Small intestine (tissue), 16 donors: ENCODE measurements at places on chromosomes 5 and 9. TPM values are rescaled to one million over a fixed set of nuclear protein-coding genes. Genes with fewer than 3 reads are reported as not detected.

TSSK1B gene
- 0.01 TPM for polyA plus RNA-seq

EIF4EBP3 gene
- 38.7 TPM for polyA plus RNA-seq

CDKN2A gene
- 0.30 TPM for polyA plus RNA-seq

ITK gene
- polyA plus RNA-seq: 0.67 TPM

OR13C8 gene
- not detected for polyA plus RNA-seq

PRDM9 gene
- not detected for polyA plus RNA-seq

MYO10 gene
- polyA plus RNA-seq: 10.3 TPM

DNA sequence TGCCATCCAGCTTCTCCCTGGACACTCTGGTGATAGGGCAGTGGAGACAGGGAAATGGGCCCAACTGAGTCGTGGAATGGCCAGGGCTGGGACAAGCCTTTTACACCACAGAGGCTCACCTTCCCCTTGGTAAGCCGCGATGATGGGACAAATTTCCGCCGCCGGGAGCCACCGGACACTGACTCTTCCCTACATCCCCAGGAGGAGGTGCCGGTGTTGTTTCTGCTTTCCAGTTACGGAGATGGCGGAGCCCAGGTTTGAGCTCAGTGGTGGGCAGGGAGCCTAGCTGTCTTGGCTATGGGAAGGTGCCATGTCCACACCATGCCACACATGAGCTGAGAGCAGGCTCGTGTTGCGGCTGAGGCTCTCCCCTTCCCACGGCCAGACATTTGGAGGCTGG is 19.9 kb upstream of the WNK2 start:
- no peak for DNase-seq

DNA sequence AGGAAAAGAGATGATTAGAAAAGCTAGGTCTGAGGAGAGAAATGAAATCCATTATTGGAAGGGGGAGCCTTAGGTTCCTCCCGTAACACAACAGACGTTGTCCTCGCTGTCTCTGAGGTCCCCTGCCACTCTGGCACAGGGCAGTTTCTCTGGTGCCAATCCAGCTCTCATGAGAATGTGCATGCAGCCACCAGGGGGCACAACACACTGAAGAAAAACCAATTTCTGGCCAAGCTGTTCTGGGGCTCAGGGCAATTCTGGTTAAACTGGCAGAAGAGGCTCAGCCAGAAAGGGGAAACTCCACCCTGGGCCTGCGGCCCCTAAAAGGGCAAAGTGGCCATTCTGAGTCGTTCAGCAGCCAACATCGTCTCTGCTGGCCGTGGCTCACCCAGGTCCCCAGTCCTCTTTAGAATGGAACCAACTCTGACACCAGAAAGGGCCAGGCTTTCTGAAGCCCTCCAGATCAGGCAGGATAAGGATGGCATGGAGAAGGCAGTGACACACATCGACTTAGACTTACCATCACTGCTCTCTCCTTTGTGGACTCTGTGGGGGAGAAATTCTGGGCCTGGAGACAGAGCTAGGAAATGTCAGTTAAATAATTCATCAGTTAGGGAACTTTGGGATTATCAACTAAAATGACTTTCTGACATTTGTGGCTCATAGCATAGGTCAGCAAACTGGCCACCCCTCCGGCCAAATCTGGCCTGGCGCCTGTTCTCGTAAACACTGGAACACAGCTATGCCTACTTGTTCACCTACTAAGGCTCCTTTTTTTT is 58.5 kb upstream of the GOLPH3 start:
- DNase-seq: peak; percentile 73

DNA sequence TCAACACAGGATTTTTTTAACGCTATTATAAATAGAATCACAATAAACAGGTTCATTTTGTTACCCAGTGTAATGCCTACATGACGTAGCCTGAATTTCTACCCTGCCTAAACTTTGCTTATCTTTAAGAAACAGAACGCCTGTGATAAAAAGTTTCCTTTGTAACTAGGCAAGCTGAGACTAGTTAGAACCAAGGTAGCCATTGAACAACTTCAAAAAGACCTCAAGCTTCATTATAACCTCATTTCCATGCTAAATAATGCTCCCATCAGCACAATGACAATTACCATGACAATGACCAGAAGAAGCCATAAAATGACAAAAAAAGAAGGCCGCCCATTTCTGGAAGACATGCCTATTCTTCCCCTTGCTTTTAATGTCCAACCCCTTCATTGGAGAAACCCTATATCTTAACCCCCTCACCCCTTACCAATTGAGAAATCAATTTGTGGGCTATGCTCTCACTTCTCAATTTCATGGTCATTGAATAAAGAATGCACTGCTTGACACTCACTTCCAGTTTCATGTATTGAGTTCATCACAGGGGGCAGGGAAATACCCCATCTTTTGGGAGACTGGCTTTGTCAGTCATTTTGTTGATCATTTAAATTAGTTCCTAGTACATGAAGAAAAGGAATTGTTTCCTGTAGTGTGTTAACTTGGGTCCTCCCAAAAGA is 276.8 kb downstream of the MCTP1 start:
- DNase-seq: no peak

DNA sequence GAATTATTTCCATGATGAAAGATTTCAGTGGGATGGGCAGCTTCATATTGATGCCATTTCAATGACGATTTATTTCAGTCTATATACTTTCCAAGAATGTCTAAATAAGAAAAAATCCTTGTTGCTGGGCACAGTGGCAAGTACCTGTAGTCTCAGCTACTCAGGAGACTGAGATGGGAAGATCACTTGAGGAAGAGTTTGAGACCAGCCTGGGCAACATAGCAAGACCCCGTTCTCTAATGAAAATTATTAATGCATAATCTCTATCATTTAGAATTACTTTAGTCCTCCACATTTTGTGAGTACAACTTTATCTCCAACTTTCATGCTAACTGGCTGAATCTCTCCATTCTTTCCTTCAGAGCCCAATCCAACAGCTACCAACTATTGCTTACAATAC is 52.5 kb downstream of the PTBP3 start:
- no peak for DNase-seq

DNA sequence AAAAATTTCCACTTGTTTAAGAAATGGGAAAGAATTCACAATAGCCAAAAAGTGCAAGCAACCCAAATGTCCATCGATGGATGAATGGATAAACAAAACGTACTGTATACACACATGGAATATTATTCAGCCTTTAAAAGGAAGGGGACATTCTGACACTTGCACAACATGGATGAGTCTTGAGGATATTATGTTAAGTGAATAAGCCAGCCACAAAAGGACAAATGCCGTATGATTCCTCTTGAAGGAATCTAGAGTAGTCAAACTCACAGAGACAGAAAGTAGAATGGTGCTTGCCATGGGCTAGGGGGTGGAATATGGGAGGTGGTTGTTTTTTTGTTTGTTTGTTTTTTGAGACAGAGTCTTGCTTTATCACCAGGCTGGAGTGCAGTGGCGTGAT is 3.8 kb upstream of the ATP6V0E1 start:
- DNase-seq: no peak

DNA sequence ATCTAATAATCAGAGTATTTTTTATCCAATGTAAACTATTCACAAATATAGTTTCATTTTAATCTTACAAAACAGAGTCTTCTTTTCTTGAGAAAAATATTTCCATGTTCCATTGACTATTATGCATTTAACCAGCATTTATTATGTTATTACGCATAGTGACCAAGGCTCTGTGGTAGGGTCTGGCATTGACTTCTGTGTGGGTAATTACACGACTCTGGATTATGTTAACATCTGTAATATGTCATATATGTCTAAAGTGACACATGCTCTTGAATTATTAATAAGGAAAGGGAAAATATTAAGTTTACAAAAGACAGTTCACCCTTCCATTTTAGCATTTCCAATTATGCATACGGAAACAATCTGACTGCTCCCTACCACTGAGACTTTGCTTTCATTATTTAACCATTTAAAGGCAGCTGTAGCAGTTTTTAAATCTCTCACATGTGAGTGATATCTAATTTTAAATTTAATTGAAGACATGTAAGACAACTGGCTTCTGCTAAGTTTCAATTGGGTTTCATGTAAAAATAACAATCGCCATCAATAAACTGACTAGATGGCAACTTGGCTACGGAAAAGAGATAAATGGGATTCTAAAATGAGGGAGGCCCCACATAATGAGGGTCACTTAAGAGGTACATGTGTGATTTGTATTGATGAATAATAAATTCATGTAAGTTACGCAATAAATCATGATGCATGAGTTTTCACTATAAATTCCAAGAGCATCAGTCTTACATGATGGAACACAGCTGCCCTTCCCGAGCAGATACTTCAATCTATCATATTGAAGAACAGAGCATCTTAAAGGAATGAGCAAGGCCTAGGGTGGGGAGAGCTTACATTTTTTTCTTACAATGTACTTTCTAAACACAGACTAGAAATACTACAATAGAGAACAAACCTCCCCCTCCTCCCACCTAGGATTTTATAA is 1056.8 kb downstream of the MAT2B start:
- no peak for DNase-seq

GRCh38 chr5:32805971-32806638 is 95.0 kb downstream of the NPR3 start:
- no peak for DNase-seq

DNA sequence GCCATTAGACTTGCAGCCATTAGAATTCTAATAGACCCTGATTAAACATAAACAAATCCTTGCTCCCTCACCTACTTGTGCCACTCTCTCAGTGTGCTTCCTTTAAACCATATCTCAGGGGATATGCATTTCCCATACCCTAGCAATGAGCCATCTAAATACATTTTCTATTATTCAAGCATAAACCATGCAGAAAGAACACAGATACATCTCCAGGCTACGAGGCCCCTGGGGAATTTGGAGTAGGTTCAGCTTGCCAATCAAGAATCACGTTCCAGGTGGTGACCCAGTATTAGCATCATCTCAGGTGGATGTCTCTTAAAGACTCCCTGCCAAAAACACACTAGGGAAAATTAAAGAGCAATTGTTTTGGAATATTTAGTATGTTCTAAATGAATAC is 93.0 kb upstream of the CCL21 start:
- no peak for DNase-seq

GRCh38 chr9:33202018-33202417 is 34.9 kb upstream of the B4GALT1 start:
- no peak for DNase-seq

GRCh38 chr5:94856257-94856800 is 237.9 kb downstream of the SLF1 start:
- no peak for DNase-seq

DNA sequence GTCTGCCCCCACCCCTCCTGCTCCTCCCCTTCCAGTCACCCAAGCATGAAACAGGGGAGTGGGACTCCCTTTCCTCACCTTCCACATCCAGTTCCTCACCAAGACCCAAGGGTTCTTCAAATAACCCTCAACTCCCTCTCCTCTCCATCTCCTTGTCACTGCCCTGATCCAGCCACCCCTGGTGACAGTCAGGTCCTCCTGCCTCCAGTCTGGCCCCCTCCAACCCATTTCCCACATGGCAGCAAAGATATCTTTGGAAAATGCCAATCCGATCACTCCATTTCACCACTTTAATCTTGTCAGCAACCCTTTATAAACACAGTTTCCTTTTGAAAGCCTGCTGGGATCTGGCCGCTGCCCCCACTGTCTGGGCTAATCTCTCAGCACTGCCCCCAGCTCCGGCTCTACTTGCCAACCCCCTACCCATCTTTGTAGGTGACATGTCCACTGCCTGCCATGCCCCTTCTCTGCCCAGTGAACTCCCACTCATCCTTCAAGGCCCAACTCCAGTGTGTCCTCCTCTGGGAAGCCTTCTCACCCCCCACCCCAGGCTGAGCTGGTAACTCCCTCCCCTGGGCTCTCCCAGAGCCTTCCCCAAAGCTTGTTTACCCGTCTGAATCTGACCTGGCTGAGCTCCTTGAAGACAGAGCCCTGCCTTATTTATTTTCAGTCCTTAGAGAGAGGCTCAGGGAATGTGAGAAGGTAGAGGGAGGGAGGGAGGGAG is 781 bp upstream of the MYOZ3 start:
- DNase-seq: no peak

DNA sequence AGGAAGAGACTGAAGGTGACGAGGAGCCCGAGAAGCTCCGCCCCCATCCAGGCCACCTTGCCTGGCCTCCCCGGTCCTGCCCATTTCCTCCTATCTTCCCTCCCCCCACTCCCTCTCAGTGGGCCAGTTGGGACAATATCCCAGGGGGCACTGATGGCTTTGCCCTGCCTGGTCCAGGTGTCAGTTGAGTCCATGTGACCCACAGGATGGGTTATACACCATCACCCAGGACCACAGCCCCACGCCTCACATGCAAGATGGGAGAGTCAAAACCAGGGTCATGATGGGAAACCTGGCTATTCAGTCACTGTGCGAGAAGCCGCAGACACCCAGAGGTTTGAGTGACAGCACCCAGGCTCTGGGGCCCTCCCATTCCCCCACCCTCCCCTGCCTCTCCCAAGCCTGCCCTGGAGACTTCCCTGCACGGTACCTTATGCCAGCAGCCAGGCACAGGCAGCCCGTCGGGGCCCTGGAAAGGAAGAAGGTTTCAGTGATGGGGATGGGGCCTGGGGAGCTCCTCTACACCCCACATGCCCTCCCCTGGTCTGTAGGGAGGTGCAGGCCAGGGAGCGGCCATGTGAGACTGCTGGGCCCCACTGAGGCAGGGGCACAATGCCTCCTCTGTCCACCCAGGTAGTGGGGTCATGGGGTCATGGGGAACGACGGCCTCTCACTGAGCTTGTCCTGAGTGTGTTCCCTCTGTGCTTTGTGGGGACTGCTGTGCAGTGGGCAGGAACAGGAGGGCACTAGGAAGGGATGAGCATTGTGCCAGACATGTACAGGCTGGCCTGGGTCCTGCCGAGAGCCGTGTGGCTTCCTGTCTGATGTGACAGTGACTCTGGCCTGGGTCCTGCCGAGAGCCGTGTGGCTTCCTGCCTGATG is 6.3 kb upstream of the PHYKPL start:
- no peak for DNase-seq

DNA sequence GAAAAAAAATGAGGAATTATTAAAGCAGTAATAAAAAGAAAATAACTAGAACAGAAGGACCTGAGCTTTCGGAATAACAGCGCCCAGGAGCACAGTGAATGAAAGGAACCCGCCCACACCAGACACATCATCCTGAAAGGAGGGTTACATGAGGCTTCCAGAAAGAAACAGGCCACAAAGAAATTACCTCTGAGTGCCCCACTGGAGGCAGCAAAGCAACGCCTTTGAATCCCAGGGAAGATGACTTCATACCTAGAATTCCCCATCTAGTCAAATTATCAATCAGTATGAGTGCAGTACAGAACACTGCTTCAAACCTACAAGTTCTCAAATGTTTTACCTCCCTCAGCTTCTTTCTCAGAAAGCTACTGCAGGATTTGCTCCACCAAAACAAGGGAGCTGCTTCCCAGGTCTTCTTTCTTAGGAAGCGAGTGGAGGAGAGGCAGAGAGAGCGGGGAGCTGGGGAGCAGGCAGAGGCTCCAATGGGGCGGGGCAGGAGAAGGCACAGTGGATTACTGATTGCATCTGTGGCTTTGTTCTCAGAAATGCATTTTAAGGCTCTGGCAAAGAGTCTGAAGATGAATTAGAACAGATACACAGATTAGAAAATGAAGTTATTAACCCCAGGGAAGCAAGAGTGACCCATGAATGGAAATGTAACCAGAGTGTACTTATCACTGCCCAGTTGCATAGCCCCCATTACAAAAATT is 87.1 kb downstream of the SEMA4D start:
- no peak for DNase-seq

- no peak for DNase-seq
These were observed 298.1 kb downstream of the CETN3 start for GRCh38 chr5:90111364-90112032.

GRCh38 chr9:18746631-18747030 is 272.7 kb downstream of the ADAMTSL1 start:
- no peak for DNase-seq

- no peak for DNase-seq
These were observed 335.6 kb downstream of the ZNF608 start for GRCh38 chr5:124410539-124411488.

- no peak for DNase-seq
These were observed 30.5 kb upstream of the KCNMB1 start for GRCh38 chr5:170419643-170420042.

- DNase-seq: peak; percentile 32
These were observed 473.4 kb downstream of the NTRK2 start for GRCh38 chr9:85142968-85143367.
